ENCODE measurements at places on chromosomes 13 and 19. TPM values are rescaled to one million over a fixed set of nuclear protein-coding genes. Genes with fewer than 3 reads are reported as not detected.

Gene TMEM59L
- total RNA-seq, result not detected

Gene HSH2D
- not detected for total RNA-seq

Gene IZUMO2
- total RNA-seq, result not detected

Gene C19orf85
- total RNA-seq, result not detected

Gene GSK3A
- 21.8 TPM for total RNA-seq

Gene PBX4
- total RNA-seq, result 1.1 TPM

Gene POGLUT2
- total RNA-seq, result 14.3 TPM

Gene MRPL4
- total RNA-seq, result 68.3 TPM

Gene DACT3
- 0.36 TPM for total RNA-seq

Gene KASH5
- total RNA-seq, result not detected

Gene MEDAG
- total RNA-seq, result 0.67 TPM

Gene WDR87
- total RNA-seq, result not detected

Gene MCEMP1
- not detected for total RNA-seq

Gene RUBCNL
- under 0.01 TPM for total RNA-seq

Gene SIX5
- total RNA-seq, result 6.0 TPM

Gene ZGLP1
- 0.33 TPM for total RNA-seq

Gene INSL3
- total RNA-seq, result not detected

Gene ZNF222
- 6.5 TPM for total RNA-seq

Gene F7
- total RNA-seq, result 0.31 TPM

All from melanocyte of skin (primary cell).